ENCODE measurements at places on chromosomes 13 and 19.

DNA sequence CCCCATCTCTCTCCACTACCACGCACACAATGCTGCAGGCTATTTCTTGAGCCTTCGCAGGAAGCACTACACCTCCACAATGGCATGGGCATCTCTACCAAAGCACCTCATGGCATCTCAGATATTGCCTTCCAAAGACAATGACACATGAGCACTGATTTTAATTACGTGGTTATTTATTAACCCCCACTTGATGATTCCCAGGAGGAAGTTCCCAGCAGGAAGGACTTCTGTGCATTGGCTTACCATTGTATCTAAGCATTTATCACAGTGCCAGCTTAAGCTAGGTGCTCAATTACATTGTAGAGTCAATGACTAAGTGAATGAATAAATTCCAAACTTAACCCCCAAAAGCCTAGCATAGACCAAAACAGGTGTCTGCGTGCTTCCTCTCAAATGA, 101.4 kb downstream of the ABCC4 start:
- DNase-seq: no peak

- no peak for DNase-seq
These were observed 20.4 kb downstream of the COG6 start for GRCh38 chr13:39675904-39676303.

DNA sequence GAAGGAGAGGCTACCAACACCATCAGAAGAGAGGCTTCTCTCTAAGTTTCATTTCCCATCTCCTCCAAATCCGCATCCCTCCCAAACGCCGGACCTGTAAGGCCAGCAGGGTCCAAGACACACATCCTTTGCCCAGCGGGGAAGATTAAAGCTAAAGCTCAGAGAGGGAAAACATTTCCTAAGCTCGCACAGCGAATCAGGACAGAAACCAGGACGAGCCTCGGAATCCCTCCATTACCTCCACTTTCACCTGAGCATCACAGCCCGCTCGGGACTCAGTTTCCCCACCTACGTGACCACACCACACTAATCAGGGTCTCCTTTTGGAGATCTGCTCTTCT, 711 bp upstream of the FOSB start:
- no peak for DNase-seq

- no peak for DNase-seq
These were observed 402.9 kb downstream of the HS6ST3 start for GRCh38 chr13:96492766-96493165.

GRCh38 chr19:5396096-5396939, 55.7 kb upstream of the PTPRS start:
- DNase-seq: no peak

GRCh38 chr19:35613574-35613973, 1.0 kb downstream of the HAUS5 start:
- DNase-seq: no peak

DNA sequence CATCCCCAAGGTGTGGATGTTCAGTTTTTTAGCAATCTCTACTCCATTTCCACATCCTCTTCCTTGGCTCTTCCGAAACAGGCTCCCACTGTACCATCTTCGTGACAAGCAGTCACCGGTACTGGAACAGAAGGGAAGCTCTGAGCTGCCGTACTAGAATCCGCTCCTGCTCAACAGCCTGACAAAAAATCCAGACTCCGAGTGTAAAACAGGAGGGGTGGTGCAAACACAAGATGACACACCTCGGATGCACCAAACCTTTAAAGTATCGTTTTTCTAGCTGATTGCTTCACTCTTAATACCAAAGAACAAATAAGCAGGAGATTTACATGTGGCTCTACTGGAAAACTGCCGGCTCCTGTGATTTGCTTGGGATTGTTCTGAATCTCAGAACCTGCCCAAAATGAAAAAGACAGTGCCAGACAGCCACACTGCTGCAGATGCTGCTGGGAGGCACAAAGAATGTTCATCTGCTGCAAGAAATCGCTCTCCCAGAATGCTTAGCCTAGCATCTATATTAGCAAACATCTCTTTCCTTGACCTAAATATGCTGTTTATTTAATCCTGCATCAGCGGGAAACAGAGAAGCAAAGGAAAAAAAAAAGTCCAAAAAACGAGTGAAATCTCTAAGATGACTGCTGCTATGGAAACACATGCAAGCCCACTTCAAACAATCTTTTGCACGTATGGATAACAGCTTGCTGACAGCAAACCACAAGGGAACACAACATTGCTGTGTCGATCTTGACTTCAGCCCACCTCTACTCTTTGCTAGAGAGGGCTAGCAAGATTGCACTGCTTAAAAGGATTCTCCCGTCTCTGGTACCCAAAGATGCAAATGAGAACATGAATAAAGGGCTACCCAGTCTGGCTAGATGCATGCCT, 38.0 kb upstream of the DOCK9 start:
- DNase-seq: no peak

DNA sequence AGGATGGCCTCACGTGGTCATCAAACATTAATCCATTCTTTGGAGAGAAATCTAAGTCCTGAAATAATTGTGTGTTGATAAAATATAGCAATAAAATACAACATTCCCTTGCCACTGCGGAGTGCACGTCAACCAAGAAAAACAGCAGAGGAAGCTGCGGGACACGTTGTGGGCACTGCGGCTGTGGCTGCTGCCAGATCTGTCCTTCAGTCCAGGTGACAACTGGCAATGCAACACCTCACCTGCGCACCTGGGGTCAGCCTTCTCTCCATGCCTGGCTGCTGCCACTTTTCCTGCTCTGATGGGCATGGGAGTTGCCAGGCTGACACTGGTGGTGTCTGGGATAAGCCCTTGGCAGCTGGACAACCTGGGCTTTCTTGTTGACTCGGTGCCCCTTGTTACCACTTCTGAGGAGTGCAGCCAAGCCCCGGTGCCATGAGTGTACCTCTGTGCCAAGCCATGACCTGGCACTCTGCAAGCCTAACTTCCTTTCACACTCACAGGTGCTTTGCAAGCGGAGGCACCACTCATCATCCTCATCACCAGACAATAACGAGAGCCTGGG, 251.6 kb upstream of the TSHZ3 start:
- DNase-seq: no peak

- no peak for DNase-seq
These were observed 56.1 kb upstream of the MCF2L start for GRCh38 chr13:112912726-112913440.

DNA sequence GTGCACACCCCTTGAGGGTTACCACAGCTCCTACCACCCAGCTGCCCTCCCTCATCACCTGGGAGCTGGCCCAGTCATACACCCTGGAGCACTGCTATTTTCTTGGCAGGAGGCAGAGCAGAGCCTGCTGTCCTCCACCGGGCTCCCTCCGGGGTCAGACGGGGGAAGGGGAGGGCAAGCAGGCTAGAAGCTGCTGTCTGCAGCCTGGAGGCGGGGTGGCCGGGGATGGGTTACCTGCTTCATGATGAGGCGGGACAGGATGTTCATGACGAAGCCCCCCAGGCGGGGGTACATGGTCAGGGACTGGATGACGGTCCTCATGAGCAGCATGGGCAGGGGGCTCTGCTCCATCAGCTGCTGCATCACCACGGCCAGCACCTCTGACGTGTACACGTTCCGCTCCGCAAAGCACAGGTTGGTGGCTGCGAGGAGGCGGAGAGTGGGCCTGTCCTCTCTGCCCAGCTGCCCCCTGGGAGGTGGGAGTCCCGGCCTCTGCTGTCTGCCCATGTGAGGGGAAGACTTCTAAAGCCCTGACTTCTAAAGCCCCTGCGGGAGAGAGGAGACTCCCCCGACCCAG, 2.7 kb upstream of the RSPH6A start:
- DNase-seq: no peak

- no peak for DNase-seq
These were observed 475.6 kb downstream of the COG6 start for GRCh38 chr13:40130871-40131636.

DNA sequence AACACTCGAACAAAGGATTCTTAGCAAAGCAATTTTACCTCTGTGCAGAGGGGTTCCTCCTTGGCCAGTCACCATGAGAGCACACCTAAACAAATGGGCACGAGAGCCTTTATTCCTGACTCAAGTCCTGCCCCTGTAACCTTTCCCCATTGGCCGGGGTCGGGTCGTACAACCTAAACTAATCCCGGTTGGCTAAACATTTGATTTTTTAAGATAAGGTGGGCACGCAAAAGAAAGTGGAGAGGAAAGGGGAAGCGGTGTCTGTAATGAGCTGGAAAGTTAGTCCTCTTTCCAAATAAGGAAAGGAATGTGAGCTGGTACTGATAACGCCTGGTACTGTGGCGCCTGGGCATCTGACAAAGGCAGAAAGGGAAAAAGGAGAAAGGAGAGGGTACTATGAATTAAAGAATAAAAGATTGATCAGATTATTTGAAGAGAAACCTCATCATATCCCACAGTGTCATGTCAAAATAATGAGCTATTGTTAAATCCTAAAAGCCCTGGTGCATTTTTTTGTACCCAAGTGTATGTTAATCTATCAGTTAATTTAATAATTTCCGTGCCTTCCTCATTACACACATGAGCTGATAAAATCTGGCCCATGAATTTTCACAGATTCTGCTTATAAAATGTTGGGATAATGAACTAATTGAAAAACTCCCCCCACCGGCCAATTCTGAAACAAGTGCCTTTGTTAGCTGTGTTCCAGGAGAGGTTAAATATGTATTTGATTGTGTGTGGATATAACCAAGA, 335.7 kb downstream of the RFC3 start:
- DNase-seq: no peak

GRCh38 chr19:792306-792885, 4.9 kb upstream of the PTBP1 start:
- no peak for DNase-seq

- peak; percentile 32 for DNase-seq
These were observed 8.1 kb downstream of the TIMM29 start for GRCh38 chr19:10936661-10937084.

GRCh38 chr19:2014731-2015607, 545 bp downstream of the BTBD2 start:
- DNase-seq: no peak

GRCh38 chr13:111179908-111180760, 65.0 kb downstream of the ARHGEF7 start:
- DNase-seq: no peak

DNA sequence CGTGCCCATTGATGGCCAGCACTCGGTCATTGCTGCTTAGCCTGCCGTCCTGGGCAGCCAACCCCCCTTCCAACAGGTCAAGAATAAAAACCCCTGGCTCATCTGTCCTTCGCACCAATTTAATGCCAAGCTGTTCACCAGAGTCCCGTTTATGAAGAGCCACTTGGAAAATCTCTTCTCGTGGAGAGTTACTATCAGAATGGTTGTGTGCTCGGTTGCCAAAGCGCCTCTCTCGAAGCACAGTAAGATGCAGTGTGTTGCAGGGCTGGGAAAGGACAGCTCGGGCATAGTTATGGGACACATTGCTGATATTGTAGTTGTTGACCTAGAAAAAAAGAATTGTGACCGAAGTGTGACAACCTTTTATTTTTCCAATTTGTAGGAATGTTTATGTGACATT, 57.9 kb downstream of the LNX2 start:
- no peak for DNase-seq

DNA sequence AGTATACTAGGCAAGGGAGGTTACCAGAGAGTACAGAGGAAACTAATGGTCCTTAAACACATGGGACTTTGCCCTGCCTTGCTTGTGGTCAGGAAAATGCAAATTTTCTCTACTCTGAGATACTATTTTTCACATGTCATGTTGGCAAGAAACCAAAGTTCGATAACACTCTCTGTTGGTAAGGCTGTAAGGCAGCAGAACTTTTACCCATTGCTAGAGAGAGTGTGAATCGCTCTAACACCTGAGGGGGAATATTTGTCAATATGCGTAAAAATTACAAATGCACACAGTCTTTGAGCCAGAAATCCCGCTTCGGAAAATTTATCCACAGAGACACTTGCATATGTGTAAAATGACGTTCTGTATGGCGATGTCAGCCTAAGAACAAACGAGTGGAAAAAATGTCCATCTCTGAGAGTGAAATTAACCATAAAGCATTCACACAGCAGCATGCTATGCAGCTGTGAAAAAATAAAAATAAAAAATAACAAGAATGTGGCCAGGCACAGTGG, 9.5 kb upstream of the RFX1 start:
- DNase-seq: no peak

- DNase-seq: no peak
These were observed 3.0 kb upstream of the ACSBG2 start for GRCh38 chr19:6132482-6132881.

DNA sequence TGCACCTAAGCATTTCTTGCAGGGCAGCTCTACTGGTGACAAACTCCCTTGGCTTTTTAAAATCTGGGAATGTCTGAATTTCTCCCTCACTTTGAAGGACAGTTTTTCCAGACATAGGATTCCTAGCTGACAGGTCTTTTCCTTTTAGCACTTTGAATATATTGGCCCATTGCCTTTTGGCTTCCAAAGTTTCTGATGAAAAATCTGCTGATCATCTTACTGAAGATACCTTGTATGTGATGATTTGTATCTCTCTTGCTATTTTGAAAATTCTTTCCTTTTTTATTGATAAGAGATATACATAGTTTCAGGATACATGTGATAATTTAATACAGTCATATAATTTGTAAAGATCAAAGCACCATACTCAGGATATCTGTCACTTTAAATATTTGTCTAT, 211.1 kb downstream of the ZIC5 start:
- DNase-seq: no peak

DNA sequence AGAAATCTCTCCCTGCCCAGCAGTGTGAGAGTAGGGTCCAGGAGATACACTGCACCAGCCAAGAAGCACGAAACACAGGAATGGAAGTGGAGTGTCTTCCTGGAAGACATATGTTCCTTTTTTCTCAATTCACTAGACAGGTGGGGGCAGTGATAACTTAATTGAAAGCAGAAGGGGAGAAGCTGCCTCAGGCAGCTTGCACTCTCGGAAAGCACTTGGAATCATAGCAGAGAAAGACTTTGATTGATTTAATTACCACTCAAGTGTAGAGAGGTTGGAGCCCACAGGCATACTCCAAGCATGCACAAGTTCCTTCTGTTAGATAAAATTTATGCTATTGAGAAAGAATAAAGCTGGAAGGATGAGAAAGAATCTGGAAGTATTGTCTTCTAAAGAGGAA, 249.4 kb downstream of the SLITRK6 start:
- no peak for DNase-seq

DNA sequence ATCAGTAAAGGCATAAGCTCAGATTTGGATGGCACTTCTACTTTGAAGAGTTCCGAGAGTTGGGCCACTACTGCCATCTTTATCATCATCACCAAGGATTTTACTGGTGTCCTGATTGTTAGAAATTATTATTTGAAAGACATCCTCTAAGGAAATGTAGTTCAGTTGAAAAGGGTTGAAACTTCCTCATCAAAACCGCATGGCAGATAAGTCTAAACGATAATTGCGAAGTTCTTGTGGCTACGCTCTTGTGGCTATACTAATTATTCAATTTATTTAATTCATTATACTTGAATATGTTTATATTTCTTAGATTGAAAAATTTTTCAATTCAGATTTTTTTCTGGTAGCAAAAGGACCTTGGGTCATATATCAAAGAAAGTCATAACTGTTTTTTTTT, 22.4 kb downstream of the TNFRSF19 start:
- DNase-seq: no peak
